H1 (cell line): ENCODE measurements at places on chromosomes 12 and 14. TPM values are rescaled to one million over a fixed set of nuclear protein-coding genes. Genes with fewer than 3 reads are reported as not detected.

Gene PHLDA1
- 18.6 and 18.9 TPM in 2 replicates for polyA plus RNA-seq

Gene SMIM10L1
- polyA plus RNA-seq = 3.7 and 5.4 TPM in 2 replicates

Gene SMAGP
- polyA plus RNA-seq = 12.7 and 13.9 TPM in 2 replicates

Gene OR6C2
- polyA plus RNA-seq = not detected in 2 replicates

Gene IFI27
- 1.9 and 2.2 TPM in 2 replicates for polyA plus RNA-seq

Gene DBX2
- 0.05 and 0.06 TPM in 2 replicates for polyA plus RNA-seq

Gene PLEKHG3
- 43.4 and 52.2 TPM in 2 replicates for polyA plus RNA-seq

Gene SPIC
- polyA plus RNA-seq = not detected in 2 replicates
